Tibial nerve (tissue), 4 donors: ENCODE measurements at places on chromosomes 11 and 22. TPM values are rescaled to one million over a fixed set of nuclear protein-coding genes. Genes with fewer than 3 reads are reported as not detected.

The HEPACAM gene
- 16.1 TPM for total RNA-seq

The MYBPC3 gene
- total RNA-seq: not detected

The CATSPERZ gene
- total RNA-seq: not detected

The CRYBB1 gene
- 0.84 TPM for total RNA-seq

The APLNR gene
- total RNA-seq: 0.87 TPM

The ADORA2A gene
- total RNA-seq: 2.6 TPM

The OR51B2 gene
- not detected for total RNA-seq

DNA sequence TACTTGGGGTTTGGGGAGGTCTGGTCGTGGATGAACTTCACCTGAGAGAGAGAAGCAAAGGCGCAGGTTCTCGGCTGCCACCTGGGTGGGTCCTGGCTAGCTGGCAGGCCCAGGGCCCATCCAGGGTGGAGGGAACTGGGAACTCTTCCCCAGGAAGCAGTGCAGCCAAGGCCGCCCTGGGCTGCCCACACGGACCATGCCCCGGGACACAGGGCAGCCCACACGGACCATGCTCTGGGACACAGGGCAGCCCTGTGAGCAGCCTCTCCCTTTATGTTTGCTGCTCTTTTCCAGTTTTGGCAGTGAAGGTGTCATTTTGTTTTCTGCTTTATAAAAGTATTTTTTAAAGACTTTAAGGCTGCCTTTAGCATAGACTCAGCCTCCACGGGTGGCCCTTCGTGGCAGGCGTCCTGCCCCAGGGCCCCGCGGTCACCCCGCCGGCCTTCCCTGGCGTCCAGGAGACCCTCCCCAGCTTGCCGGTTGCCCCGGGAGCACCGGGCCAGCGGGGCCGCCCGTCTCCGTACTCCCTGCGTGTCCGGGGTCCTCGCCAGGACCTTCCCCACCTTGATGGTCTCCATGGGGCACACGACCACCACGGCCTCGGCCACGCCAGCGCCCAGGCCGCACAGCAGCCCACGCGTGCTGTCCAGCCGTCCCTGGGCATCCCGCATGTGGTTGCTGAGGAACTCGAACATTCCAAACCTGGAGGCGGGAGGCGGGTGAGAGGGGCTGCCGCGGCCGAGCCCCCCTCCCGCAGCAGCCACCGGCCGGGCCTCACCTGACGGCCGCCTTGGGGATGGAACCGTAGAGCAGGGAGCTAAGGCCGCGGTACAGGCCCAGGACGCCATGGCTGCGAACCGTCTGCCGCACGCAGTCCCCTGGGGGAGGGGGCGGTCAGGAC lies 1.1 kb downstream of the SLC25A1 start:
- peak overlapping the region; percentile 99 for H3K4me3 ChIP-seq
- no peaks in the 10 kb centered on the region for H3K27me3 ChIP-seq
- peak overlapping the region; percentile 90 for H3K27ac ChIP-seq
- H3K36me3 ChIP-seq: no peaks in the 10 kb centered on the region
- peaks cover 47% of the 10 kb centered on the region for H3K4me1 ChIP-seq

DNA sequence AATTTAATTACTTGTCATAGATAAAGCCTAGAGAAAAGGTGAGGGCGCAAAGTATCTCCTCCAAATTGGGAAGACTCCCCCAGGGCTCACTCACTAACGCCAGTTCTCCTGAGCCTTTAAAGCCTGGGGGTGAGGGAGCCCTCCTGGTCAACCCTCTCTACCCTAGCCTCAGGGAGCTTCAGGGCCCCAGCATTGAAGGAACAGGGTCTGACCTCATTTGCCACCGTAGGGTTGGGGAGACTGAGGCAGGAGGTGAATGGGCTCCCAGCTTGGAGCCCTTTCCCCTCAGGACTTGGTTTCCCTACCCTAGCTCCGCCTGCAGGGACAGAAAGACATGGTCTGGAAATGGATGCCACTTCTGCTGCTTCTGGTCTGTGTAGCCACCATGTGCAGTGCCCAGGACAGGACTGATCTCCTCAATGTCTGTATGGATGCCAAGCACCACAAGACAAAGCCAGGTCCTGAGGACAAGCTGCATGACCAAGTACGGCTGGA lies 1.7 kb downstream of the FOLR2 start:
- no peaks in the 10 kb centered on the region for H3K27me3 ChIP-seq
- no peaks in the 10 kb centered on the region for H3K36me3 ChIP-seq
- H3K4me1 ChIP-seq: no peaks in the 10 kb centered on the region
- DNase-seq: no peak
- no peak overlapping the region for H3K4me3 ChIP-seq
- H3K27ac ChIP-seq: peak overlapping the region; percentile 60

DNA sequence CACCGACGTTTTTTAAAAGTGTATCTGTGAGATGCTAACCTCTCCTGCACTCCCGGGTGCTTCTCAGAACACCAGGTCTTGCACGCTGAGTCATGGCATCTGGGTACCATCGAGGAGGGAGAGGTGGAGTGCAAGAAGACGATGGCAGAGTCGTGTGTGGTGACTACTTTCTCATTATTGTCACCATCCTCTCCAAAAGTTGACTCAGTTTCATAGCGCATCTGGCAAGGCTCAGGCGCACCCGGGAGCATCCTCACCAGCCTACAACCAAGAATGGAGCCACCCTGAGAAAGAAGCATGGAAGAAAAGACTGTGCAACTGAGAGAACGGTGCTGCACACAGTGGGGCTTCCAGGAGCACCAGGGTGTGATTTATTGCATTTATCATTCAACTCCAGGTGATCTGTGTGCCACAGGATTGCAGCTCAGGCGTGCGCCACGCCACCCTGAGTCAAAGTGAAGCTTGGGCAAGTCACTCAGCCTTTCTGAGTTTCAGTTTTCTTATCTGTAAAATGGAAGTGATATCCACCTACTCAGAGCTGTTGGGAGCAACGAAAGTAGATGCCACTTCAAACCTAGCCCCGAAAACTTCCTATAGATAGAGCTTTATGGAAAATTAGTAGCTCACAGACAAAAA lies 65.4 kb downstream of the LINC01488 start:
- H3K4me1 ChIP-seq: peaks cover 4% of the 10 kb centered on the region
- H3K36me3 ChIP-seq: no peaks in the 10 kb centered on the region

DNA sequence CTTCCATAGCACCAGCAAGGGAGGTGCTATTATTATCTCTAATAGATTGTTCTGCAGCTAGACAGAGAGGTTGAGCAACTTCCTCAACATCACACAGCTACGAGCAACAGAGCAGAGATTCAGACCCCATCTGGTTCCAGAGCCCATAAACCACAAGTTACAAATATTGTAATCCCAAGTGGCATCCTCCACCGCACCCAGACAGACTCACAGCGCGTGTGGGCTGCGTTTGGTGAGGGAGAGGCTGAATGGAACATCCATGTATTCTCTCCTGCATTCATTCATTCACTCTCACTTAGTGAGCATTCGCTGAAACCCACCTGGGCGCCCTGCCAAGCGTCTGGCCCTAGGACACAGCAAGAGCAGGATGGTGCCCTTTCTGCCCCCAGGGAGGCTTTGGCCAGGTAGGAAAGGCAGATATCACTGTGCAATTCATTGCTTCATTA lies 33.5 kb downstream of the LIF start:
- H3K27ac ChIP-seq: peak overlapping the region; percentile 38
- no peaks in the 10 kb centered on the region for H3K27me3 ChIP-seq
- no peak for DNase-seq
- H3K36me3 ChIP-seq: no peaks in the 10 kb centered on the region
- H3K4me1 ChIP-seq: no peaks in the 10 kb centered on the region

- no peak overlapping the region for H3K4me3 ChIP-seq
- DNase-seq: no peak
- no peaks in the 10 kb centered on the region for H3K36me3 ChIP-seq
- H3K4me1 ChIP-seq: no peaks in the 10 kb centered on the region
- H3K27ac ChIP-seq: peak overlapping the region; percentile 31
These were observed 67.5 kb upstream of the TIMP3 start for GRCh38 chr22:32733923-32734514.

DNA sequence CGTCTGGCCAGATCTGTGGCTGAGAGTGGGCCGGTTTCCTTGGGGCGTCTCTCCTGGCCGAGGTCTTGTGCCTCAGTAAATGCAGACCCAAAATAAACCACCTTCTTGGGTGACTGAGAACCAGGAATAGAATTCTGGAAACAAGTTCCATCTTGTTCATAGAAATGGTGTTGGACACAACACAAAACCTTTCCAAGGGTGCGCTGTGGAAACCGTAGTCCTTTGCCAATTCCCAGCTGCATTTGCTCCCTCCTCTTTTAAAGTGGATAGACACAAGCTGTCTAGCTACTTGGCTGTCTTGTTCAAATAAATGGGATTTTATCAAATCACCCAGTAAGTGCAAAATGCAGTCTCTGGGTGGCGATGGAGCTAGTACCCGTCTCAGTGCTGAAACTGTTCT lies 300.2 kb downstream of the SHANK2 start:
- no peak overlapping the region for H3K27ac ChIP-seq
- no peaks in the 10 kb centered on the region for H3K4me1 ChIP-seq
- DNase-seq: no peak
- H3K27me3 ChIP-seq: no peaks in the 10 kb centered on the region
- no peaks in the 10 kb centered on the region for H3K36me3 ChIP-seq
- H3K4me3 ChIP-seq: no peak overlapping the region

GRCh38 chr11:118845369-118845768 lies 38.3 kb upstream of the CXCR5 start:
- H3K27me3 ChIP-seq: no peaks in the 10 kb centered on the region
- H3K4me1 ChIP-seq: no peaks in the 10 kb centered on the region

DNA sequence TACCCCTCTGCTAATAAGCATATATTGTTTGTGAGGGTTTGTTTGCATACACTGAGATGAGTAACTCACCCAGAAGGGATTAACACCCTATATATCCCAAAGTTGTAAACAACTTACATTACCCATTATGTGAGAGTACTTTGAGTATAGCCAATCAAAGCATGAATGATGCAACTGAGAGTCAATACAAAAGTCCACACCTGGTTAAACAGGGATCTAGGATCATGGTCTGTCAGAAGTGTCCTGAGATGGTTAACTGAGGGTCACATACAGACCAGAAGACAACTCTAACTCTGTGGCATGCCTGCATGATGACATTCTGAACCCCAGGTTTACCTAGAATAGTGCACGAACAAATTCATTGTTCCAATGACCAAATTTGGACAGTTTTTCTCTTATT lies 17.4 kb upstream of the OR10A5 start:
- H3K27me3 ChIP-seq: no peaks in the 10 kb centered on the region
- no peaks in the 10 kb centered on the region for H3K4me1 ChIP-seq
- no peaks in the 10 kb centered on the region for H3K36me3 ChIP-seq
- no peak overlapping the region for H3K4me3 ChIP-seq
- no peak overlapping the region for H3K27ac ChIP-seq

DNA sequence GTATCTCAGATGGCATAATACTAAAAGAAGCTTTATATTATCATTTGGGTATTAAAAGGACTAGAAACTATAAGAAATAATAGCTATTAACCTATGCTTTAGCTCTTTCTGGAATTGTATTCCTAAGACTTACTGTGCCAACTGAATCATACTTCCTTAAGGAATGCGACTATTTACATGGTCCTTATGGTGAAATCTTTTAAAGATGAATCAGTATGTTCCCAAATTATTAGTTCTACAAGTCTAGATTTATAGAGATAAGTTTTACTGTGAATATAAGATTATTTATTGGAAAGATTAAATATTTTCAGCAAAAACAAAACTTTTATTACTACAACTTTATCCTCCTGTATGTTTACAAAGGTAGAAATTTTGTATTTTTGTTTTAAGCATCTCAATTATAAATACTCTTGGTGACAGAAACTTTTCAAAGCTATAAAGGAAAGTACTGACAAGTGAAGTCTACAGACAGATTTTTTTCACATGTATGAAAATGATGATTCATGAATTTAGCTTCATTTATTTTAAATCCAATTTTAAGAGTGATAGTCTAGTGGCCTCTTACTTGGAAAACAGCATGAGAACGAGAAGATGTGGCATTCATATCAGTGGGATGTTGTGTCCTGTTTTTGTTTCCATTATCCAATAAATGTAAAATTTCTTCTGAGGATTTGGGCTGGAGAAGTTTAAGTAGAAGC lies 17.8 kb downstream of the KIF18A start:
- no peaks in the 10 kb centered on the region for H3K36me3 ChIP-seq
- DNase-seq: no peak
- no peaks in the 10 kb centered on the region for H3K27me3 ChIP-seq
- H3K4me3 ChIP-seq: no peak overlapping the region
- H3K4me1 ChIP-seq: no peaks in the 10 kb centered on the region

GRCh38 chr22:37976547-37976946 lies 7.8 kb downstream of the SOX10 start:
- no peak for DNase-seq
- no peaks in the 10 kb centered on the region for H3K27me3 ChIP-seq
- no peaks in the 10 kb centered on the region for H3K36me3 ChIP-seq
- H3K4me1 ChIP-seq: peaks cover 9% of the 10 kb centered on the region
- H3K27ac ChIP-seq: peak overlapping the region; percentile 92

DNA sequence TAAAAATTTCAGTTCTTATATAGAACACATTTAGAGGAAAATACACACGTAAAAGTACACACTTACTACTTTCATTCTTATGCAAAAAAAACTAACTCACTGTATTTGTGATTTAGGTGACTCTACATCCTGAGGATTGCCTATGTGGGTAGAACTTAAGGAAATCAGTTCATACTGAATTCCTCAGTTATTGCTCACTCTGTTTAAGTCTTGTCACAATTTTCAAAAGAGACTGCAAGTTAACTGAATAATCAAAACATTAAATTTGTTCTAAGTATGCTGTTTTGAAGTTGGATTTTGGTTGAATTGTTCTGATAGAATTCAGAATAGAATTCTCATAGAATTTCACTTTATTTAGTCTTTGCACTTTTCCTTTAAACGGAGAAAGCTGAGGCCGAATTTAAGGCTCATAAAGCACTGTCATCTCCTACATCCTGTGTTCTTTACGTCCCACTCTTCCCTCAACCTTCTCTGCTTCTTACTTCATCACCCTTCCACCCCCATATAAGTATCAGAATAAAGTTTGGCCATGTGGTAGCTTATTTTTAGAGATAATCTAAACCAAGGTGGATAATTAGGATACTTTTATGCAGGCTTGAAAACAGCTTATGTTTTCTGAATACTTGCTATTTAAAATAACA lies 59.8 kb downstream of the APOL5 start:
- no peaks in the 10 kb centered on the region for H3K36me3 ChIP-seq
- H3K4me1 ChIP-seq: no peaks in the 10 kb centered on the region
- no peaks in the 10 kb centered on the region for H3K27me3 ChIP-seq

- H3K27me3 ChIP-seq: no peaks in the 10 kb centered on the region
- no peak overlapping the region for H3K4me3 ChIP-seq
- DNase-seq: no peak
- H3K27ac ChIP-seq: no peak overlapping the region
These were observed 93.1 kb downstream of the NAT10 start for GRCh38 chr11:34198523-34198922.

GRCh38 chr22:46275455-46276122 lies 7.8 kb downstream of the TTC38 start:
- H3K36me3 ChIP-seq: peaks cover 38% of the 10 kb centered on the region
- H3K4me1 ChIP-seq: peaks cover 1% of the 10 kb centered on the region
- H3K4me3 ChIP-seq: no peak overlapping the region
- no peak overlapping the region for H3K27ac ChIP-seq

- DNase-seq: peak; percentile 77
- peaks cover 31% of the 10 kb centered on the region for H3K4me1 ChIP-seq
- H3K27me3 ChIP-seq: no peaks in the 10 kb centered on the region
- H3K27ac ChIP-seq: peak overlapping the region; percentile 82
- no peaks in the 10 kb centered on the region for H3K36me3 ChIP-seq
These were observed 60.2 kb downstream of the CDKN1C start for GRCh38 chr11:2825261-2825888.
